ENCODE measurements at places on chromosomes 5 and 9. TPM values are rescaled to one million over a fixed set of nuclear protein-coding genes. Genes with fewer than 3 reads are reported as not detected.

The GPR150 gene
- 1.1 TPM for total RNA-seq

The PKD2L2 gene
- not detected for total RNA-seq

The NXNL2 gene
- total RNA-seq: not detected

The MYOT gene
- total RNA-seq: not detected

The PDE6A gene
- total RNA-seq: 0.05 TPM

The LCN15 gene
- total RNA-seq: not detected

The CSF2 gene
- 31.1 TPM for total RNA-seq

The COL27A1 gene
- 2.4 TPM for total RNA-seq

- H3K27me3 ChIP-seq: no peaks in the 10 kb centered on the region
- H3K27ac ChIP-seq: no peak overlapping the region
- DNase-seq: no peak
- H3K4me3 ChIP-seq: no peak overlapping the region
- H3K4me1 ChIP-seq: no peaks in the 10 kb centered on the region
These were observed 33.1 kb downstream of the FANCC start for GRCh38 chr9:95284162-95285080.

DNA sequence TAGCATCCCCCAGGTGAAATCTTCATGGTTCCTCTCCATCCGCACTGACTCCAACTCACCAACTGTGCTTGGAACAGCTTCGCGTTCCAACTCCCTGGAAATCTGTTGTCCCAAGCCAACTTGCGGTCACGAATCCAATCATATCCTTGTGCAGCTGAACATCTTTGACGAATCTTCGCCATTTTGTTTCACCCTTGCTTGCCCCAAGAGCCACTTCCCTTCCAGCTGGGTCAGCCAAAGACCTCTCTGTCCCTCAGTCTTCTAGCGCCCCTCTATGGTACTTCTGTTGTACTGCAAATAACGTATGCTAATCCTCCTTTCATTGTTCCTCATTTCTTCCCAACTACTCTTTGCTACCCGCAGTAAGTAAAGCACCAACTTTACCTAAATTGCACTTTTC, 61.0 kb upstream of the TARS1 start:
- peak; percentile 1 for DNase-seq
- no peak overlapping the region for H3K27ac ChIP-seq
- no peaks in the 10 kb centered on the region for H3K27me3 ChIP-seq
- no peak overlapping the region for H3K4me3 ChIP-seq

DNA sequence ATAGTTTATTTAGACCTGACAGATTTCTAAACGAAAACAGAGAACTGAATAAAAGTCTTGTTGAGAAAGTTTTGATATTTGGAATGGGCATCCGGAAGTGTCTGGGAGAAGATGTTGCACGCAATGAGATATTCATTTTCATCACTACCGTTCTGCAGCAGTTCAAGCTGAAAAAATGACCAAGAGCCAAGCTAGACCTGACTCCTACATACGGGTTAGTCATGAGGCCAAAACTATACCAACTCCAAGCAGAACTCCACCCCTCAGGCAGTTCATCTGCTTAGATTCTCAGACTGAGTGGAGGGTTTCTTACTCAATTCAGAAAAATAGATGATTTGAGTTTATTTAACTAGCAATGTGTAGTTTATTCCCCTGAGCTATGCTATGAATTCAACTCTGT, 95.4 kb upstream of the ANXA1 start:
- H3K4me1 ChIP-seq: no peaks in the 10 kb centered on the region
- no peak overlapping the region for H3K27ac ChIP-seq
- H3K4me3 ChIP-seq: no peak overlapping the region
- peaks cover 11% of the 10 kb centered on the region for H3K27me3 ChIP-seq
- H3K36me3 ChIP-seq: no peaks in the 10 kb centered on the region
- no peak for DNase-seq

- no peak for DNase-seq
- H3K4me1 ChIP-seq: no peaks in the 10 kb centered on the region
- H3K27ac ChIP-seq: no peak overlapping the region
These were observed 89.0 kb upstream of the ARAP3 start for GRCh38 chr5:141771031-141771430.

- no peaks in the 10 kb centered on the region for H3K36me3 ChIP-seq
- no peak overlapping the region for H3K27ac ChIP-seq
- no peak for DNase-seq
- H3K4me1 ChIP-seq: no peaks in the 10 kb centered on the region
These were observed 114.5 kb upstream of the CDH6 start for GRCh38 chr5:31078956-31079355.

DNA sequence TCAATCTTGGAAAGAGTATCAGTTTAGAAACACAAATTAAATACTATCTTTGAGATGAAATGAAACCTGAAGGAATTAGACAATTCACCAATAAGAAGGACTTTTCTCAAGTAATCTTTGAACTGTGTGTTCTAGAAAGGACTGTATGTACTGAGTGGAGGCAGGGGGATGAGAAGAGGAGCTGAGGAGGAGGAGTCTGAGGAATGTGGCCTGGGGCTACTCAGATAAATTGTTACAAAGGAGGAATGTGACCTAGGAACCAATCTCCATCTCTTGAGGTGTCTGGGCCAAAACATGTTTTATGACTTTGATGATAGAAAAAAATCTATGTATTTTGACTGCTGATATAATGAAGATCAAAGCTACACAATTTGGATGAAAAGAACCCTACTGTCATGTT, 124.3 kb upstream of the ANKRD55 start:
- DNase-seq: no peak
- H3K4me1 ChIP-seq: peaks cover 33% of the 10 kb centered on the region
- no peaks in the 10 kb centered on the region for H3K36me3 ChIP-seq
- no peak overlapping the region for H3K4me3 ChIP-seq
- no peaks in the 10 kb centered on the region for H3K27me3 ChIP-seq
- H3K27ac ChIP-seq: no peak overlapping the region

DNA sequence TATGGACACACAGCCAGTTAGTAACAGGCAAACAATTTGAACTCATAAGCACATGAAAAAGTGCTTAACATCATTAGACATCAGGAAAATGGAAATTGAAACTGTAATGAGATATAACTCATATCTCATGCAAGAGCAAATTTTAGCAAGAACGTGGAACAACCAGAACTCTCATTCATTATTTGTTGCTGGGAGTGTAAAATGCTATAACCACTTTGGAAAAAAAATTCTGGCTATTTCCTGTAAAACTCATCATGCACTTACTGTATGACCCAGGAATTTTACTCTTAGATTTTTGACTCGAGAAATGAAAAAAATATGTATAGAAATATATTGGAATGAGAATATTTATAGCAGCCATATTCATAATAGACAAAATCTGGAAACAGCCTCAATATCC, 205.7 kb upstream of the PUM3 start:
- no peak for DNase-seq
- H3K27me3 ChIP-seq: no peaks in the 10 kb centered on the region
- H3K4me3 ChIP-seq: no peak overlapping the region
- H3K4me1 ChIP-seq: no peaks in the 10 kb centered on the region
- H3K27ac ChIP-seq: no peak overlapping the region

DNA sequence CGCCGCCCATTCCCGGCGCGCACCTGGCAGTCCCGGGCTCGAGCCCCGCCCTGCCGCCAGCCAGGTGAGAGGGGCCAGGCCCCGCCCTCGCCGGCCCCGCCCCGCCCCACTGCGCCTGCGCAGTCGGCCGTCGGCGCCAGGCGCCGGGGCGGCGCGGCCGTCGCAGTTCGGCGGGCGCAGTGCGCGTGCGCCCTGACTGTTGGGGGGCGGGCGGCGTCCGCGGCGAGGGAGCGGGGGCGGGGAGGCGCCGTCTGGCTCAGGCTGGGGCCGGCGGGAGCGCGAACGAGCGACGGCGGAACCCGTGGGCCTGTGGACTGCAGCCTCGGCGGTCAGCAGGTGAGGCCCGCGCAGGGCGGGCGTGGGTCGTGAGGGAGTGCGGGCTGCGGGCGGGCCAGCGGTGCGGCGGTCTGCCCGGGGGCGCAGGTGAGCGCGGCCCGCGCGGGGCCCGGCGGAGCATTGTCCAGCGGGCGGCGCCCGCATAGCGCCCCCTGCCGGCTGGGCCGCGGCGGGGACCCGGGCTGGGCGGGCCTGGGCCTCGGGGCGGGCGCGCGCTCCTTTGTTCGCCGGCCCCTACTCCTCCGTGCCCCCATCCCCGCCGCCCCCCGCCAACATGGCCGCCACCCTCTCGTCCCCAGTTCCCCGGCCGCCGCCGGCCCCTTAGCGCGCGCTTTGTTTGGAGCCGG, at the start of gene SPIN1:
Gene SPIN1, plus strand, starts transcription at position 242 of the 683 bp plus-strand sequence. CDS start 38,096 bp downstream, outside the sequence.
- H3K4me3 ChIP-seq: peak within 1 kb of the TSS; percentile 91
- DNase-seq: peak; percentile 85
- H3K4me1 ChIP-seq: peaks cover 51% of the 10 kb centered on the region
- peak within 1 kb of the TSS; percentile 93 for H3K27ac ChIP-seq
- peaks cover 3% of the 10 kb centered on the region for H3K36me3 ChIP-seq

DNA sequence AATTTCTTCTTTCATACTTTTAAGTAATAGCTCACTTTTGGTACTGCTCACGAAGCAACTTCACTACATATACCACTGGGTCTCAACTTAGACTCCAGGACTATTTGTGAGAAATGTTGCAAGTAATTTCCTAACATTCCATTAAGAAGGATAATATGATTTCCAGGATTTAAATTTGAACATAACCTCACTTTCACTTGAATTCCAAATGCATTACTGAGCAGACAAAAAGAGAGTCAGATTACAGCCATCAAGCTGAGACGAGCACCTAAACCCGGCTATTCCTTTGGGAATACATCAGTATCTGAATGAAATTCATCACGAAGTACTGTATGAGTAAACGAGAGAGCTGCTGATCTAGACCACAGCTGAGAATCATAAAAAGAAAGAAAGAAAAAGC, 47.3 kb downstream of the LIFR start:
- no peak for DNase-seq
- no peaks in the 10 kb centered on the region for H3K36me3 ChIP-seq
- no peak overlapping the region for H3K4me3 ChIP-seq
- H3K27ac ChIP-seq: no peak overlapping the region
- no peaks in the 10 kb centered on the region for H3K4me1 ChIP-seq

GRCh38 chr9:1460143-1460769, 410.1 kb downstream of the DMRT2 start:
- no peaks in the 10 kb centered on the region for H3K36me3 ChIP-seq
- H3K27ac ChIP-seq: no peak overlapping the region
- peaks cover 4% of the 10 kb centered on the region for H3K27me3 ChIP-seq
- peak; percentile 6 for DNase-seq

DNA sequence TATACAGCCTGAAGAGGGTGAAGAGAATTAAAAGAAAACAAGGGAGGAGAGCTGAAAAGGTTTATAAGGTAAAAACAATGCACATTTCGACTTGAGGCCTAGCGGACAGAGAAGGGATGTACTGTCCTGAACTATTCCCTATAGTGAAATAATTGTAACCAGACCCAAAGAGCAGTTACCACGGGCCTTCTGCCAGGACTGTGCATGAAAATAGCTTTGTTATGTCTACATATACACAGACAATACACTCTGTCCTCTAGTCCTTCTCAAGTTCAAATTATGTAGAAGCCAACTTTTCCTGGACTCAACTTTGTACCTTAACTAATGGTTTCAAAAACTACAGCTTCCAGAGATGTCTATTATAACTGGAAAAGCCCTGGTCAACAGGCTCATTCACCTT, 223.7 kb downstream of the PCSK5 start:
- H3K36me3 ChIP-seq: no peaks in the 10 kb centered on the region
- no peak overlapping the region for H3K4me3 ChIP-seq
- H3K4me1 ChIP-seq: peaks cover 19% of the 10 kb centered on the region
- DNase-seq: no peak
- no peak overlapping the region for H3K27ac ChIP-seq

GRCh38 chr9:33840381-33840780, 23.4 kb downstream of the UBE2R2 start:
- peaks cover 69% of the 10 kb centered on the region for H3K4me1 ChIP-seq
- H3K27me3 ChIP-seq: no peaks in the 10 kb centered on the region
- peaks cover 2% of the 10 kb centered on the region for H3K36me3 ChIP-seq
- H3K4me3 ChIP-seq: no peak overlapping the region
- DNase-seq: no peak

DNA sequence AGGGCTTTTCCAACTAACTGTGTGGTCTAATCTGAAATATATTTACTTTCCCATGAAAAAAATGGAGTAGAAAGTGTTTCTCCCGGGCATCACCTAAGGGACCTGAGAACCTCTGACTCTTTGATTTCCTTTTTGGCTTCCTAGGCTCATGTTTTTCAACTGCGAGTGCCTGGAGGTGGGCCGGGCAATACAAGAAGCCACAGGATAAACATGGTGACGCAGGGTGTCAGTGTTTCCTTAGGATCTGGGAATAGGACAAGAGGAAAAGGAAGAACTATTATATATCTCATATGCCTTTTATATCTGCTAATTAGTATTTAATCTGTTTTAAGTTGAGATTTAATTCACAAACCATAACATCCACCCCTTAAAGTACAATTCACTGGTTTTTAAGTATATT, 11.4 kb upstream of the LECT2 start:
- peaks cover 2% of the 10 kb centered on the region for H3K36me3 ChIP-seq
- no peaks in the 10 kb centered on the region for H3K27me3 ChIP-seq
- no peak for DNase-seq
- H3K4me3 ChIP-seq: no peak overlapping the region
- H3K27ac ChIP-seq: no peak overlapping the region

GRCh38 chr5:149280802-149281201, 9.1 kb downstream of the AFAP1L1 start:
- no peaks in the 10 kb centered on the region for H3K36me3 ChIP-seq
- no peak for DNase-seq
- no peak overlapping the region for H3K27ac ChIP-seq

- H3K4me3 ChIP-seq: no peak overlapping the region
- H3K27ac ChIP-seq: no peak overlapping the region
- DNase-seq: no peak
- no peaks in the 10 kb centered on the region for H3K27me3 ChIP-seq
- no peaks in the 10 kb centered on the region for H3K4me1 ChIP-seq
- peaks cover 10% of the 10 kb centered on the region for H3K36me3 ChIP-seq
These were observed 66.4 kb upstream of the SUSD1 start for GRCh38 chr9:112241491-112241890.

- no peaks in the 10 kb centered on the region for H3K36me3 ChIP-seq
- H3K4me1 ChIP-seq: no peaks in the 10 kb centered on the region
- H3K4me3 ChIP-seq: no peak overlapping the region
- H3K27me3 ChIP-seq: no peaks in the 10 kb centered on the region
- H3K27ac ChIP-seq: no peak overlapping the region
These were observed 348.0 kb downstream of the ZNF608 start for GRCh38 chr5:124398460-124398859.

DNA sequence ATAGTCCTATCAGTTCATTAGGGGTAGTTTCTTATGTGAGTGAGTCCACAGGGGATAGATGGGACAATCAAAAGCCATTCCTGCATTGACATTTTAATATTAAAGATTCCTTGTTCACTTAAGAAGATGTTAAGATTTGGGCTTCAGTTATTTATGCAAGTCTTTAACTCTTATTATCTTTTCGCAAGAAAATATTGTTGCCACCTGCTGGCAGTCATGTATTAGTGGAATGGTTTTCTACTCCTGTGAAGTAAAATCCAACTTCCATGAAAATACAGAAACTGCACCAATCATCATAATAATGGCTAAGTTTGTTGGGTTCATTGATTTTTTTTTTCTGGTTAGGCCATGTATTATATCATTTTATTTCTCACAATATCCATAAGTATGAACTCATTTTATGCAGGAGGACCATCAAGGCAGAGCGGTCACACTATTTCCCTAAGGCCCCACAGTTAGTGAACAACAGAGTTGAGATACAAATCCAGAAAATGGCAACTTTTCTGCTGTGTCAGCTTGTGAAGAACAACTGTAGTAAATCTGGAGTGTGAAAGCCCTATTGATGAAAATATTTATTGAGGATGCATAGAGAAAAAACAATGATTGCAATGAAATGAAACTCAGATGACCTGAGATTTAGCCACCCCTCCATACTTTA, 88.5 kb upstream of the TXNDC8 start:
- H3K4me3 ChIP-seq: no peak overlapping the region
- no peaks in the 10 kb centered on the region for H3K27me3 ChIP-seq
- H3K4me1 ChIP-seq: no peaks in the 10 kb centered on the region
- H3K36me3 ChIP-seq: no peaks in the 10 kb centered on the region

Measured in activated T-cell treated with anti-CD3 and anti-CD28 coated beads, Interleukin-2, amount 50 U/mL, for 72 hours (primary cell).